ENCODE measurements at places on chromosomes 4 and X.
A peak's percentile ranks its signal among the peaks of the same experiment; 100 is the strongest.

- DNase-seq: no peak
Observed at GRCh38 chrX:153794897-153795816, 689 bp downstream of the SSR4 start.

- DNase-seq: no peak
Observed at GRCh38 chr4:3531318-3531878, 824 bp downstream of the LRPAP1 start.

DNA sequence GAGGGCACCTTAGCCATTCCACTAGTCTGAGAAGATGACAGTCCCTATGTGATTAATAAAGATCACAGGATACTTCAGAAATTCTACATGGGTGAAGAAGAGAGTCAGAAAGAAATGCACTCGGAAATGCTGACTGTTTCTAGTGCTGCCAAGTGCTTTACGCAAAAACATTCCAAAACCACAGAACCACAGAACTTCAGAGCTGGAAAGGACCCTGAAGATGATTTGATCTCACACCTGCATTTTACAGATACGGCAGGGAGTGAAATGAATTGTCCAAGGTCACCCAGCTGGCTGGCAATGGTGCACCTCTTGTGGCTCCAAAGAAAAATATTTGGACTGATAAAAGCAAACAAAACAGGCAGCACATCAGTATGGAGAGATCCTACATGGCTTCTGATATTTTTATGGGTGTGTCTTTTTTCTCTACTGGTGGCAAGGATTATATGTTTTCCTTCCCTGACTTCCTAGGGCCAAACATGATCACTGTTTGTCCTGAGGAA, 115.9 kb downstream of the MAML3 start:
- DNase-seq: no peak

GRCh38 chr4:105193536-105193935, 46.9 kb downstream of the TET2 start:
- no peak for DNase-seq

DNA sequence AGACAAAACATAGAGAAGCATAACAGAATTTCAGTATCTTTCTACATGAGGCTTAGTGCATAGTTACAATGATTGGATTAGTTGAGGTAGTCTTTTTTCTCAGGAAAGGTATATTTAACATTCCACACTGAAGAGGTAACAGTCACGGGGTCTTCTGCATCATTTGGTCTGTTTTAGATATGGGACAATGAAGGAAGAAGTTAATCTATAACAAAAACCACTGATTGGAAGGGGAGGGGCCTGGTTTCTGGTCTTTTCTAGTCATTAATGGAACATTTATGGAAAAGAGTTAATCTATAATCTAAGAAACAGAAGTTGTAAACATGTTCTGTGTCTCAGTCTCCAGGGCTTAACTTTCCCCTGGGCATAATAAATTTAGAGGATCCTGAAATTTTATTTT, 37.3 kb upstream of the HPSE start:
- no peak for DNase-seq

DNA sequence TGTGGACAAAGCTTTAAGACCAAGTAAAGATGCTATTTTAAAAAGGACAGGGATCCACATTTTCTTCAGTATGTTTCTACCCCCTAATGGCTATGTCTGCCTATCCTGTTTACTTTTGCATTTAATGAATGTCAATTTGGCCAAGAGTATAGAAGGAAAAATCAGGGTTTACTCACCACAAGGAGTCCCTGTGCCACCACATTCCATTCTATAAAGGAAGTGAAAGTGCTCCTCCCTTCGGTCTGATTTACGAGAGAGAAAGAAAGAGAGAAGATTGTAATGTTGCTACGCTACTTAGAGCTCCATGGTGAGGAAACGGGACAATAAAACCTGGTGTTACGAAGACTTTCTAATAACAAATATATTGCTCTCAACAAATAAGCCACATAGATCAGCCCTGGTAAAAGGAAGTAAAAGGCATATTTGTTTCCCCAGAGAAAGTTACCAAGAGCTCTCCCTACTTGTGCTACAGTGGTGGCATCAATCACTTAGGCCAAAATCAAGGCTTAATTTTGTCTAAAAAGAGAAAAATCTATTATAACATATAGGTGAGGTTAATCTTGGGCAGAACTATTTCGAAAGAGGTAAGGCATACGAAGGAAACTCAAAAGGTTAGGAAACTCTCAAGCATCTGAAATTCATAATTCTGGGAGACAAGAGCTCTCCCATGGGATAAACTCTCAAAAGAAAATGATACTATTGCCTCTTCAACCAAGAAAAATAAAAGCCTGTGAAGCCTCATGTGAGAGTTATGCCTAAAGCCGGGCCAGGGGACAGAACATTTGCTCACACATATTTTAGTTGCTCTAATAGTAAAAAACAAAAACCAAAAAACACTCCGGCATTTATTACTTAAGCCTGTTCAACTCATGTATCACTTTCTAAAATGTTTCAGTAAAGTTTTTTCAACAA, 29.5 kb downstream of the TAPT1 start:
- peak; percentile 54 for DNase-seq

DNA sequence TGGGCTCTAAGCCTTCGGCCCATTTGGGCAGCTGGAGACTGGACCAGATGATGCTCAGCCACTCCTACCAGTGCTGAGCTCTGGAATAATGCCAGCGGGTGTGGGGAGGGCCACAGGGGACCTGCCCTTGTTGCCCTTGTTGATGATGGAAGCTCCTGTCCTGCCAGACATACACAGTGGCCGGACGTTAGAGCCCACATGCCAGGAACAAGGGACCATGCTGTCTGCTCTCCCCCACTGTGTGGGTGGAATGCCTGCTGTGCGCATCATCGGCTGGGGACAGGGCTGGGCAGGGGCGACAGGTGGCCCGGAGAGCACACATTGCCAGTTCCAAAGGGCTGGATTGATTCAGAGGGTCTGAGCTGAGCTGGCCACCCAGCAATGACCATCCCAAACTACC, 2.0 kb downstream of the ABLIM2 start:
- no peak for DNase-seq

- DNase-seq: no peak
Observed at GRCh38 chrX:118231464-118231863, 114.4 kb upstream of the WDR44 start.
